ENCODE measurements at places on chromosomes 3 and 15.
A peak's percentile ranks its signal among the peaks of the same experiment; 100 is the strongest.

GRCh38 chr15:67170143-67170925 lies 84.1 kb downstream of the AAGAB start:
- DNase-seq = no peak

GRCh38 chr3:30266524-30266923 lies 339.9 kb upstream of the TGFBR2 start:
- peak; percentile 50 for DNase-seq

DNA sequence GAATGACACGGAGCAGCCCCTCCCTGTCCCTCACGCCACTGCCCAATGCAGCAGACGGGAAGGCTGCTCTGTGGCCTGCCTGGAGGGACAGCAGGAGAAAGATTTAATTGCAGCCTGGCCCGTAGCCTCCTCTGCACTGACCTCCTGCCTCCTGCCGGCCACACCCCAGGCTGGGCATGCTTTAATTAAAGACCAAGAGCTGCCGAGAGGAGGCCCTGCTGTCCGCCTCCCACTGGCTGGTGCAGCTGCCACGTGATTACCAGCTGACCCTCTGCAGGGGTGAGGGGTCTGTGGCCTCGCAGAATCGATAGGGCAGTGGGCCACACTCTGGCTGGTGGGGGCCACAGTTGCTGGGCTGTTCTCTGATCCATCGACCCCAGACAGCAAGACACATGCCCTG lies 100.2 kb upstream of the PRR23E start:
- DNase-seq = no peak

- DNase-seq = no peak
These were observed 7.5 kb upstream of the CADPS start for GRCh38 chr3:62882676-62883200.

DNA sequence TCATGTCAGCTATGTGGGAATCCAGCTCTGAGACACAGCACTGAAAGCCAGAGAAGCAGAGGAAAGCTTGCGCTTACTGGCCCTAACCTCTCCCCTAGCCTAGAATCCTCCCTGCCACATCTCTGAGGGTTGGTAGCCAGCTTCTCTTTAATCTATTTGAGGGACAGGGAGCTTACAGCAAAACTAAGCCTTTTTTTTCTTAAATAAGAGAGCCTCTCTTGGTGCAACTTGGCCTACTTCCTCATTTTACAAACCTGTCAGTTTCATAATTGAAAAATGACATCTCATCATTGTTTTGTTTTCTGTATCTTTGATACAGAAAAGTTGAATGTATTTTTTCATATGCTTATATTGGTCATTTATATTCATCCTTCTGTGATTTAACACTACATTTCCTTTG lies 193.9 kb downstream of the ZNF621 start:
- no peak for DNase-seq

GRCh38 chr3:194640829-194641228 lies 7.6 kb upstream of the TMEM44 start:
- peak; percentile 17 for DNase-seq

GRCh38 chr3:179837374-179837773 lies 184.5 kb downstream of the USP13 start:
- peak; percentile 20 for DNase-seq

DNA sequence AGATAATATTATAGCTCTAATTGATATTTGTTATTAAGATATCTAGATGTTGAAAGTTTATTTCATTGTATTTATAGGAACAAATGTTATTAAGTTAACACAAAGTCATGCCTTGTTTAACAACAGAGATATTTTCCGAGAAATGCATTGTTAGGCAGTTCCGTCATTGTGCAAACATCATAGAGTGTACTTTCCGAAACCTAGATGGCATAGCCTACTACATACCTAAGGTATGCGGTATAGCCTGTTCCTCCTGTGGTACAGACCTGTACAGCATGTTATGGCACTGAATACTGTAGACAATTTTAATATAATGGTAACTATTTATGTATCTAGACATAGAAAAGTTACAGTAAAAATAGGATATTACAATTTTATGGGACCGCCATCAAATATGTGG lies 114.3 kb downstream of the NAALADL2 start:
- no peak for DNase-seq

GRCh38 chr15:39250460-39251186 lies 330.3 kb upstream of the THBS1 start:
- no peak for DNase-seq

DNA sequence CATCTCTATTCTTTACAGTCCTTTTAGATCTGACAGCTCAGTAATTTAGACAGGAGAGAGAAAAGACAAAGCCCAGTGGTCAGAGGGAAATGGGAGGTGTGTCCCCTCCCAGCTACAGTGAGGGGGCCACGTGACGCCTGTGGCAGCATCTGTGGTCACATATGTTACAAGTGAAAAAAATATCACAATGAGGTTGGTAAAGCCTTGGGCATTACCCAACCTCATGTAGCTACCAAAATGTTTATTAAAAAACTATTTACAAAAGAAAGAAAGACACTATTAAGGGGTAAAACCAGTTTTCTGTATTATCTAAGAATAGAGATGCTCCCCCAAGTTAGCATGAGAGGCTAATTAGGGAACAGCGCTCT lies 42.9 kb upstream of the PLCL2 start:
- DNase-seq = no peak

DNA sequence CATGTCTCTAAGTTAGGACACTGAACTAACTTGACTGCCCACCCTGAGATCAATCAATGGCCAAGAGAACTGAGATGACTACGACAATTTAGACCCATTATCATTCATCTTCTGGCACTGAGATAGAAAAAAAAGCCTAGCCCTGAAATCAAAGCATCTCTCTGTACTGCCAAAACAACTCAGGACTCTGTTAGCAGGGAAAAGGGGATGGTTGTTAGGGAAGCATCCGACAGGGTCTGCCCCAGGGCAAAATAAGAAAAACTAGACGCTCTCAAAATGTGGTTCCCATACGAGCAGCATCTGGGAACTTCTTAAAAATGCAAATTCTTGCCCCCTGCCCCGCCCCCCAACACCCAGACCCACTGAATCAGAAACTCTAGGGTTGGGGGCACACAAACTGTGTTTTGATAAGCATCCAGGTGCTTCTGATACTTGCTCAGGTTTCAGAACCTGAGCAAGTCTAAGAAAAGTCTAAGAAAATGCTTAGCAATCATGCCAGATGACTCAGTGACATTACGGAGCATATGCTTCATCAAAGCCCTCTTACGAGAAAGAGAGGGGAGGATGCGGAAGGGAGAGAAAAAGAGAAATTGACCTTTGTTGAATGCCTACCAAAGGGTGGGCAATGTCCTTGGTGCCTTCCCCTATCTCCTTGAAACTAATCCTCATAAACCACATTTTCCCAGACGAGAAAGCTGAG lies 172.8 kb upstream of the HES1 start:
- no peak for DNase-seq

- peak; percentile 99 for DNase-seq
These were observed 63.4 kb upstream of the LEKR1 start for GRCh38 chr3:156762631-156763185.

DNA sequence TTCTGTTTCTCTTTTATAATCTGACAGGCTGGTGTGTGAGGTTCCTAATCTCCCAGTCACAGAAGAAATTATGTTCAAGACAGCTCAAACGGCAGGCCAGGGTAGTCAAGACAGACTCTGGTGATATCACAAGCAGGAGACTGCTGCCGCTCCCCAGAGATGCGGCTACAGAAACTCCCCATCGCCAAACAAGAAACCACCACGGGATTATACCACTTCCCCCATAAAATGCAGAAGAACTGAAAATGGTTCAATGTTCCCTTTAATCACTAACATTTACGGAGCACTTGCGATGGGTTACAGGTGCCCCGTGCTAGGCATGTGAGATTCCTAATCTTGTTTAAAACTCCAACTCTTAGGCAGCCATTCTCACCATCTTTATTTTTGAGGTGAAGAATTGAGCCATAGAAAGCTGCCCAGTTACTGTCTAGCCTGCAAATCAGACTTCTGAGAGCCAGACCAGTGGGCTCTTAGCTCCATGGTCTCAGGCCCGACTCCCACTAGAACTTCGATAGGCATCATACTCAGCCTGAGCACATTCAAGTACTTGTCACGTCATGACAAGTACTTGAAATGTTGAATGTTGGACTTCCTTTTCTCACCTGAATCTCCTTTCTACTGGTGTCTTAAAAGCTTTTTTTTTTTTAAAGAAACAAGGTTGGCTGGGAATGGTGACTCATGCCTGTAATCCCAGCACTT lies 58.4 kb downstream of the TBC1D2B start:
- no peak for DNase-seq

- DNase-seq = no peak
These were observed 13.3 kb downstream of the ETV5 start for GRCh38 chr3:186095561-186096081.

- no peak for DNase-seq
These were observed 35.5 kb downstream of the CADPS start for GRCh38 chr3:62839748-62840147.
